ENCODE measurements at places on chromosomes 13 and 19.

GRCh38 chr13:92807353-92807752 lies 419.3 kb upstream of the GPC6 start:
- DNase-seq = no peak

DNA sequence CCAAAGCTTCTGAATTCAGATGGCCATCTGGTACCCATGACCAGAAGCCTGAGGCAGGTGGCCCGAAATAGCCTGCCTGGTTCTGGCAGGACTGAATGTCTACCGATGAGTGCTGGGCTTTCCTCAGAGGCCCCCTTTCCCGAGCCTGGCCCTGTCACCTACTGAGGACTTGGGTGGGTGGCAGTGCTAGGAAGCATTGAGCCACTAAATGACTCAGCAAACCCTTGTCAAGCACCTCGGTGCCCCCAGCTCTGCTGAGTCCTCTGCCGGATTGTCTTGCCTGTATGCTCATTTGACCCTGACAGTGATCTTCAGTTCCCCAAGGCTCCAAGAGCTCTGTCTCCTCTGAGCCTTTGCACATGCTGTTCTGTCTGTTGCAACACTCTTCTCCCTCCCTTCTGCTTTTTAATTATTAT lies 17.9 kb downstream of the PPP1R37 start:
- no peak for DNase-seq

DNA sequence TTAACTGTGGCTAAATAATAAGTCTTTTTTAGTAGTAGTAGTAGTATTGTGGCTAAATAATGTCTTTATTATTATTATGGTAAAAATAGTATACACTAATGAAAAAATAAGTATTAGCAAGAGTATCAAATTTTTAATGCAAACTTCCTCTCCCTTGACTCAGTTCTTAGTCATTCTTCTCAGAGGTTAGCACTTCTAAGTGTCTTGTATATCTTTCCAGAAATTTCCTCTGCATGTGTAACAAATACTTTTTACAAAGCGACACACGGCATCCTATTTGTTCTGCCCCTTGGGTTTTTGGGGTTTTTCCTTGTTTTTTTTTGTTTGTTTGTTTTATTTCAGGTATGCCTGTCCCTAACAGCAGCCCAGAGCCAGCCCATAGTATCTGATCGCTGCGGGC lies 20.9 kb downstream of the SIN3B start:
- no peak for DNase-seq

GRCh38 chr13:25466880-25467279 lies 95.1 kb downstream of the ATP8A2 start:
- no peak for DNase-seq

DNA sequence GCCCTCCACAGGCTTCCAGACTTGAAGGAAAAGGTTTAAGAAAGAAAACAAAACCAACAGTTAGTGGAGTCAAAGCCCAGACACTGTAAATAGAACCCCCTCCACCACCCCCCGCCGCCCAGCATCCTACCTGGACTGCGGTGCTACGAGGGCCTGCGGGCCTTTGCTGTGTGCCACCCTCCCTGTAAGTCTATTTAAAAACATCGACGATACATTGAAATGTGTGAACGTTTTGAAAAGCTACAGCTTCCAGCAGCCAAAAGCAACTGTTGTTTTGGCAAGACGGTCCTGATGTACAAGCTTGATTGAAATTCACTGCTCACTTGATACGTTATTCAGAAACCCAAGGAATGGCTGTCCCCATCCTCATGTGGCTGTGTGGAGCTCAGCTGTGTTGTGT lies 6.3 kb upstream of the GARIN5A start:
- DNase-seq = no peak

GRCh38 chr13:42394361-42394708 lies 122.4 kb downstream of the AKAP11 start:
- DNase-seq = no peak

- DNase-seq = peak; percentile 73
Observed at GRCh38 chr19:532561-533363, 1.2 kb downstream of the CDC34 start.

DNA sequence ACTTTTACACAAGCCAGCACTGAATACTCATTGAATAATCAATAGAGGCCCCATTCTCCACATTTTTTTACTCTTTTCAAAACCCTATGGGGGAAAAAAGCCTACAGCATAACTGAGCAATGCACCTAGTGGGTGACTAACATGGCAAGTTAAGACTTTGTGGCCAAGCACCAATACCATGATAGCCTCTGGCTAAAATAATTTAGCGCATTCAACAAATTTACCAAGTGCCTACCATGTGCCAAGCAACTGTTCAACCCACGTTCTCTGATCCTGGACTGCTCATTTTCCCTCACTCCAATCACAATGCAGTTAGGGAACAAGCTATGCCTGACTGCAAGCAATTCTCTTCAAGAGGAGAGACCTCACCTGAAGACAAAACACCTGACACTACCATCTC lies 3.0 kb downstream of the ANKRD10 start:
- no peak for DNase-seq

- no peak for DNase-seq
Observed at GRCh38 chr13:110454227-110454859, 107.2 kb downstream of the RAB20 start.

GRCh38 chr13:67643516-67644055 lies 413.4 kb upstream of the PCDH9 start:
- no peak for DNase-seq

DNA sequence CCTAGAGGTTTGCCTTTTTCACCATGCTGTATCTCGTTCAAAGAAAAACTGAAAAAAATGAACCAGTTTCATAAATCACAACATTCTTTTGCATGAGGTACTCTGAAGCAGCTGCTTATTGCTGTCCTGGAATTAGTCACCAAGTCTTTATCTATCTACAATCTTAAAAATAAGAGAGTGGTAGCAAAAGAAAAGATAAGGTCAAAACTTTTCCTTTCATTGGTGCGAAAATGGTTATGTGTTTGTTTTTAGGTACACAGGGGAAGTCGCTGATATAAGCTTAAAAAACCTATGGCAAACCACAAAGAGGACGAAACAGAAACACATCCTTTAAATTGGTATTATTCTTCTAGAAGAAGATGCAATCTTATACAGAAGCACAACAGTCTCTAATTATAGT lies 20.7 kb downstream of the OBI1 start:
- DNase-seq = peak; percentile 38

DNA sequence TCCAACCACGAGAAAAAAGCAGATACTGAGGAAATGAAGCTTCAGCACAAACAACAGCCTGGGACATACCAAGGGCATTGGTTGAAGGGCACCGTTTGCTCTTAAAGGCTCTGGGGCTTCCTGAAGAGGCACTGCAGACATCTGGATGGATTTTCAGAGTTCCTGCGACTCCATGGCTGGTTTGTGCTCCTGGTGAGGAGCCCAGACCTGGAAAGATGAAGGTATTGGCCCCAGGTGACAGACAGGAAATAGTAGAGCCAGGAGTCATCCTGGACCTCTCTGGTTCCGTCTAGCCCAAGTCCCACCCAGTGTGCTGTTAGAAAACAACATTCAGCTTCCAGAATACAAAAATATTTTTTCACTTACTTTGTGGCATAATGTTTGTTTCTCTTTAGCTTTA lies 6.3 kb downstream of the IL17D start:
- no peak for DNase-seq

GRCh38 chr13:32028711-32029110 lies 2.9 kb upstream of the FRY start:
- DNase-seq = no peak

GRCh38 chr13:22538400-22538799 lies 642.4 kb upstream of the SGCG start:
- no peak for DNase-seq

DNA sequence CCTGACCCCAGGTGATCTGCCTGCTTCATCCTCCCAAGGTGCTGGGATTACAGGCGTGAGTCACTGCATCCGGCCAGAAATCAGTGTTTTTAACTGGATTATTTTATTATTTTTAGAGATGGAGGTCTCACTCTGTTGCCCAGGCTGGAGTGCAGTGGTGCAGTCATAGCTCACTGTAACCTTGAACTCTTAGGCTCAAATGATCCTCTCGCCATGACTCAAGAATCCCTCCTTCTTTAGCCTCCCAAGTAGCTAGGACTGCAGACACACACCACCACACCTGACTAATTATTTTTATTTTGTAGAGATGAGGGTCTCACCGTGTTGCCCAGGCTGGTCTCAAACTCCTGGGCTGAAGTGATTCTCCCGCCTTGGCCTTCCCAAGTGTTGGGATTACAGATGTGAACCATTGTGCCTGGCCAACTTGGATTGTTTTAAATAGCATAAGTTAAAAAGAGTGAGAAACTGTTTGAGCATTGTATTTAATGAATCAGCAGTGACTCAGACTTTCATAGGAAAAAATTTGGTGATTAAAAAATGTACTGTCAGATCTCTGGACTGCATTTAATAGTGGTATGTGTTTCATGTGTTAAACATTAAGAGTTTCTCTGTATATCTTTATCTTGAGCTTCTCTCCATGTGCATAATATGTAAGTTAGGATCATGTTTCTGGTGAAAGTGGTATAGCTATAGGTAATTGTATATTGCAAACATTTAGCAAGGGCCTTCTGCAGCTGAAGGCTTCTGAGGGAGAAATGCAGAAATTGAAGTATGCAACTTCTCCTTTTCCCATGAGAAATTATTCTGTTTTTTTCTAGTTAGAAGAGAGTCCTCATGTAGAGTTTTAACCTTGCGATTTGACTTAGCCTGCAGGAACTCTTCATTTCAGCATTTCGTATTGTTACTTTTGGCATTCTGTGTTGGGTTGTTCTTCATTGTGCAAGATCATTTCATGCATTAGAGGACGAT lies 121.2 kb downstream of the PCCA start:
- no peak for DNase-seq

GRCh38 chr19:1017115-1017905 lies 3.6 kb downstream of the TMEM259 start:
- no peak for DNase-seq

- no peak for DNase-seq
Observed at GRCh38 chr19:29378543-29379080, 147.2 kb upstream of the VSTM2B start.

DNA sequence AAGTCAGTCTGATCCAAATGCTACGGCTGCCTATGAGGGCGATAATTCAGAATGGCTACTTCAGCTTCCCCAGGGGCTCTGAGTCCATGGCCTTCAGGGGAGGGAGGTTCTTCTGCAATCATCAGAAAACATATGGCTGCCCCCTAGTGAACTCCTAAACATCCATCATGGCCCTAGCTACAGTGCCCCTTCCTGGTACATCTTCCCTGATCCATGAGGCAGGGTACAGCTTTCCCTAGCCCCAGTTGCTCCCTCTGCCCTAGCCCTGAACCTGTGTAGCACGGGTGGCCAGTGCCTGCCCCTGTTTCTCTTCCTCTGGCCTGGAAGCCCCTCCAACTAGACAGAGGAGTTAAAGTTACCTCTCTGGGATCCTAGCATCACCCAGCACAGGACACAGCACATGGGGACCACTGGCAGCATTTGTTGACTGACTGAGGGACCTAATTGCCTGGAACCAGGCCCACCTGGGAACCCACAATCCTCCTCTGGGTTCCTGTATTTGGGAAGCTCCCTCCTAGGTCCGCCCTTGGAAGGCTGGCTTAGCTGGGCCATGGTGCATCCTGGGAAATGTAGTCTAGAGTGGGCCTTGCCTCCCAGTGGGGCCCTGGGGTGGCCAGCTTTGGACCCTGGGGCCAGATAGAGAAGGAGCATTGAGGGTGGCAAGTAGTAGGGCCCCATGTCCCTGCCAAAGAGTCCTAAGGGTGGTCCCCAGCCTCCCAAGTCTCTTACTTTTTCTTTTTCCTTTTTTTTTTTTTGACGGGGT lies 17.7 kb upstream of the SEMA6B start:
- DNase-seq = no peak

GRCh38 chr13:95455782-95456181 lies 96.7 kb upstream of the CLDN10 start:
- DNase-seq = no peak

GRCh38 chr19:10412257-10412977 lies 7.9 kb upstream of the PDE4A start:
- DNase-seq = no peak

GRCh38 chr19:28489126-28489660 lies 723.8 kb downstream of the UQCRFS1 start:
- no peak for DNase-seq

GRCh38 chr13:28621449-28621848 lies 37.5 kb upstream of the POMP start:
- DNase-seq = no peak

DNA sequence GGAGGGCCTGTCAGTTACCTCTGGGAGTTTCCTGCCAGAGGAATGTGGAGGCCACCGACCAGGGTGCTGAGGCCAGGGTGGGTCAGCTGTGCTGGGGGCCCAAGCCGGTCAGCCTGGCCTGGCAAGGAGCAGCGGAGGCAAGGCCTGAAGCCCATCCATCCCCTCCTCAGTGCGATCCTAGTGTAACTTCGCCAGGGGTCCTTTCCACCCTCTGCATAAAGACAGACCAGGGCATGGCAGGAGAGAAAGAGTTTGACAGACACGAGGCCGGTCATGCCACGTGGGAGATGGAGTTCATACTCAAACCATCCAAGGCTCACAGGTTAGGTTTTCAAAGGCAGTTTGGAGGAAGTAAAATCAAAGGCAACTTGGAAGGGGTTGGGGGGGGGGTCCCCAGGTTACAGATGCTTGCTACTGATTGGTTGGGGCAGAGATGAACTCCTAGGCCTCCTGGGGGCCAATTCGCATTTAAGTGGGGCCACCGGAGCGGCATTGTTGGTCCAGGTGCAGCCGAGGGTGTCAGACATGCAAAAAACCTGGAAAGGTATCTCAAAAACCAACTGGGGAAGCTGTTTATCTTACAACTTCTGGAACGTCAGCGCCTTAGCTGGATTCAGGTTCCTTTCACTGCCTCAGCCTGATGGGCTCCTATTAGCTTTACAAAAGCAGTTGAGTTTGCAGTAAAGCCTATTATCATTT lies 36.8 kb upstream of the DPRX start:
- no peak for DNase-seq

DNA sequence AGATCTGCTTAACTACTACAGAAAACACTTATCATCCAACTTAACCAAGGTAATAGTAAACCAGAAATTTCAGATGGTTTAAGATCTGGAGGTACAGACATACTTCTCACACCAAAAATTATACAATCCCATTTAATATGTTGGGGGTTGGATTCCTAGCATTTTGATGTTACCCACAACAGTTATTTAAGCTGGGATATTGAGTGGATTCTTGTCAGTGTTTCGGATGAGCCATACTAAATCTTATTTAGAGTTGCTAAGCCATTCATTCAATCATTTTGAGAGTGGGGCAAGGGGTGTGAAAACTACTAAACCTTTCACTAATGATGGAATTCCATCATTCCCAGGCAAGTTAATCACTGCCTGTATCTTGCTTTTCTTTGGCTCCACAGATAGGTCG lies 40.6 kb downstream of the KATNAL1 start:
- DNase-seq = no peak

- DNase-seq = no peak
Observed at GRCh38 chr19:51458899-51459505, 748 bp upstream of the SIGLEC8 start.

GRCh38 chr13:65508338-65508737 lies 1721.8 kb downstream of the PCDH9 start:
- DNase-seq = no peak
